ENCODE measurements at places on chromosomes 6 and 20. TPM values are rescaled to one million over a fixed set of nuclear protein-coding genes. Genes with fewer than 3 reads are reported as not detected.

Gene LRRC1
- total RNA-seq = 1.7 TPM

Gene SNPH
- total RNA-seq = 0.90 TPM

Gene RAMACL
- total RNA-seq = 0.28 TPM

Gene C6orf132
- total RNA-seq = 0.22 TPM

Gene PARD6B
- total RNA-seq = 7.8 TPM

DNA sequence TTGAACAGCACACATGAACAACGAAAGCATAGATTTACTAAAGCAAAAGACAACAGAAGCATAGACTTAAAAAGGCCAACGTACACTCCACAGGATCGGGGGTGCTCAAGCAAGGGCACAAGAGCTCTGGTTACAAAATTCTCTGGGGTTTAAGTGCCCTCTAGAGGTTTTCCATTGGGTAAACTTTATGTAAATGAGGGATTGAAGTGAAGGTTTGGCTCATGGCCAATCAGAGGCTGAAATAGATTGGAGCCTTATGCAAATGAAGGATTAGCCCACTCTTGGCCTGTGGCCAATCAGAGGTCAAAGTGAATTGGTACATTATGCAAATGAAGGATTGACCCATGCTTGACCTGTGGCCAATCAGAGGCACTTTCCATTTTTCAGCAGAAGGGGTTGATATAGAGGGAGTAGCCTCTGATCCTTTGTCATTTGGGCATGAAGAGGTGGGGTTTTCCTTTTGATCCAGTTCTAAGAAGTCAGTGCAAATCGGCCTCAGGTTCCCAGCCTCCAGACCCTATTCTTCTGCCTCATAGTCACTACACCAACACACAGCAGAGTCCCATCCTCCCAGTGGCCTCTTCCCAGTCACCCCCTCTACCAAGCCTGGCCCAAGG is 244.9 kb downstream of the THBS2 start:
- no peak for ATAC-seq

DNA sequence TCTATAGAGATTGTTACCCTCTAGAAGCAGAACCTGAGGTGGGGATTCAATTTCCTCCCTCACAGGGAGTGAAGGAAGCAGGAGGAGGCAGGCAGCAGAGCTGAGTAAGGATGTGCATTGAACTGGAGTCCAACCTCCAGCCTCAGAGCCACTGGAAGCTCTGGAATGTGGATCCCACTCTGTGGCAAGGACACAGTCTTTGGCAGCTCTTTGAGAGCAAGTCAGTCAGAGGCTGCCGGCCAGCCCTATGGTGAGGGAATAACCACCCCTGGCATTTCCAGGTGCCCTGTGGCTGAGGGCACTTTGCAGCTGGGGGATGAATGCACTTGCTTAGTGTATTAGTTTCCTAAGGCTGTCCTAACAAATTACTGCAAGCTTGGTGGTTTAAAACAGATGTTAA is 37.2 kb downstream of the EBF4 start:
- no peak for ATAC-seq

DNA sequence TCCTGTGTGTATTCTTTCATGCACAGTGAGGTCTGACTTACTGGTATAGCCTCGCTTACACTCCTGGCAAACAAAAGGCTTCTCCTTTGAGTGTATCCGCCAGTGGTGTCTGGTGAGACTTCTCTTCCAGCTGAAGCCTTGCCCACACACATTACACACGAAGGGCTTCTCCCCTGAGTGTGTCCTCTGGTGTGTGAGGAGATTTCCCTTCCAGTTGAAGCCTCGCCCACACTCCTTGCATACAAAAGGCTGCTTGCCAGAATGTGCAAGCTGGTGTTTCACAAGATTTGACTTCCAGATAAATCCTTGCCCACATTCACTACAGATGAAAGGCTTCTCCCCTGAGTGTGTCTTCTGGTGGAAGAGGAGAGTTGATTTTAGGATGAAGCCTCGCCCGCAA is 21.5 kb downstream of the ZNF337 start:
- ATAC-seq = no peak

DNA sequence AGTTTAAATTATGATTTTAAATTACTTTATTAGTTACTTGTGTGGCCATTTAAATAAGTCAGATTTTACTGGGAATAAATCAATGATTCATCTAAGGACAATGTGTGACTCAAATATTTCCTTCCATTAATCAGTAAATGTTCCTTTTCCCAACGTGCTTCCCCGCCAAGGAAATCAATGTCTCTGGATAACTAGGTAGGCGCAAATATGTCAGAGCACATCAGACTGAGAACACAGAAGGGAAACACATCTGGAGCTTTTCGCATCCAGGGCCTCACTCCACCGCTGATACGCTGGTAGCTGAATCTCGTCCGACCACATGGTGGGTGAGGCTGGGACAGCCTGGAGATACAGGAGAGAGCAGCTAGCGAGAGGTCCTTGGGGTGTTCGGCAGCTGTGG is 56.4 kb upstream of the RPS6KA2 start:
- ATAC-seq = no peak

GRCh38 chr6:132814716-132815570 is 574 bp downstream of the RPS12 start:
- ATAC-seq = peak; percentile 15

- no peak for ATAC-seq
Observed at GRCh38 chr6:157768304-157768703, 54.7 kb upstream of the SNX9 start.

DNA sequence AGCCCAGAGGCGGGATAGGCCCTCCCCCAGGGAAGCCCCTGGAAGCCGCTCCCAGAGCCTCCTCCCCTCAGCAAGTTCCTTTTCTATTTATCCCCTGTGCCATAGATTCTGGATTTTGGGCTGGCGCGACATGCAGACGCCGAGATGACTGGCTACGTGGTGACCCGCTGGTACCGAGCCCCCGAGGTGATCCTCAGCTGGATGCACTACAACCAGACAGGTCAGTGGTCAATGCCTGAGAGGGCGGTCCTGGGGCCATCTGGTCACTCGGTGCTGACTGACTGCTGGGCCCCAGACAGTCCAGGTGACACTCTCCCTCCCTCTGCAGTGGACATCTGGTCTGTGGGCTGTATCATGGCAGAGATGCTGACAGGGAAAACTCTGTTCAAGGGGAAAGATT is 6.2 kb downstream of the MAPK13 start:
- no peak for ATAC-seq

DNA sequence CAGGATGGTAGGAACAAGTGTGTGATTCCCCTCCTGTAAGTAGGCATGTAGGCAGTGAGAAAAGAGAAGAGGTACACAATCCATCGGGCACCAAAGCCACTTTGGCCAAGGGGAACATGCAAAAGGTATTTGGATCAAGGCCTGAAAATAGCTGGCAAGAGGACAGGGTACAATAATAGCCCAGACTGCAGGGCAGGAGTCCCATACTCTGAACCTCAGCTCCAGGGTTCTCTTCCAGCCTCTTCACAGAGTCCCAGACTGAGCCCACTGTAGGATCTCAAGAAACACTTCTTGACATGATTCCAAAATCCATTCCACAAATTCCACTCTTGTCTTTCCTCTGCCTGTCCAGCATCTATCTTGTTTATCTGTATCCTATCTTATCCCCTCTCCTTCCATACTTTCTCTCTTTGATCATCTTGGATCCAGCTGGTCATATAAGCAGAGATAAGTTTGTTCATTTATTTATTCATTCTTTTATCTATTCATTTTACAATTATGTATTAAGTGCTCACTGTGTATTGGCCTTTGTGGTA is 19.7 kb downstream of the ACSS2 start:
- ATAC-seq = no peak
